ENCODE measurements at places on chromosomes 5 and 9. TPM values are rescaled to one million over a fixed set of nuclear protein-coding genes. Genes with fewer than 3 reads are reported as not detected.

The UNC5A gene
- total RNA-seq = 1.6 TPM

DNA sequence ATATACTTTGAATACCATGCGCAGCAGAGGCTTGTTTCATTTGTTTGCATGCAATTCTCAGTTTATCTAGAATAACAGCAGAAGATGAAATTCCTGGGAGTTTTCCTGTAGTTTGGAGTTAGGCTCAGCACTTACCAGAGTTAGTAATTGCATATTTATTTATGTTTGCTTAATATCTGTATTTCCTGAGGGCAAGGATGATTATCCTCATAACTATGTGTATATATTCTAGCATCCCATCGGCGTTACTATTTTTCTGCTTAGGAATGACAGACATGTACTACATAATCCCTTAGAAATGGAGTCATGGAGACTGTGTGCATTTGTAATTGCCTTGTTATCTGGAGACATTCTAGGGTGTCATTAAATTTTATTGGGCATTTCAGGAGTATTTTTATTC is 1184.8 kb downstream of the DTWD2 start:
- no peak for DNase-seq

The SLC6A18 gene
- not detected for total RNA-seq

- DNase-seq = no peak
Observed at GRCh38 chr5:54446379-54446732, 9.1 kb upstream of the HSPB3 start.

DNA sequence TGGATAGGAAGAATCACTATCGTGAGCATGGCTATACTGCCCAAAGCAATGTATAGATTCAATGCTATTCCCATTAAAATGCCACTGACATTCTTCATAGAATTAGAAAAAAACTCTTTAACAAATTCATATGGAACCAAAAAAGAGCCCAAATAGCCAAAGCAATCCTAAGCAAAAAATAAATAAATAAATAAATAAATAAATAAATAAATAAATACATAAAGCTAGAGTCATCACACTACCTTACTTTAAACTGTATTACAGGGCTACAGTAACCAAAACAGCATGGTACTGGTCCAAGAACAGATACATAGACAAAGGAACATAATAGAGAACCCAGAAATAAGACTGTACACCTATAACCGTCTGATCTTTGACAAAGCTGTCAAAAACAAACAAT is 180.4 kb upstream of the CDKN2B start:
- DNase-seq = no peak

DNA sequence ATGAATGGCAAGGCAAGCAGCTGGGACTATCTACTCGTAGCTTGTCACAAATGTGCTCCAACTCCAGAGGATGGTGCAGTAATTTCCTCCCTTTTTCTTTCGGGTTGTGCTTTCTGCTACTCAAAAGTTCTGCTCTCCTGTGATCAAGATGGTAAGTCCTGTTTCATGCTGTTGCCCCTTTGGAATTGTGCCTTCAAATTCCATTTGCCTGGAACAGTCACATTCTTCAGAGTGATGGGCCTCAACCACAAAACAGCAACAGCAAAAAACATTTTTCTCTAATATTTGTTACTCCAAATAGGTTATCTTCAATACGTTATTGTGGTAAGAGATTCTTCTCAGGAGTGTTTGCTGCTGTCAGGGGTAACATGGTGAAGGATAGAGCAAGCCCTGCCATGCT is 209.3 kb downstream of the PALM2AKAP2 start:
- no peak for DNase-seq

DNA sequence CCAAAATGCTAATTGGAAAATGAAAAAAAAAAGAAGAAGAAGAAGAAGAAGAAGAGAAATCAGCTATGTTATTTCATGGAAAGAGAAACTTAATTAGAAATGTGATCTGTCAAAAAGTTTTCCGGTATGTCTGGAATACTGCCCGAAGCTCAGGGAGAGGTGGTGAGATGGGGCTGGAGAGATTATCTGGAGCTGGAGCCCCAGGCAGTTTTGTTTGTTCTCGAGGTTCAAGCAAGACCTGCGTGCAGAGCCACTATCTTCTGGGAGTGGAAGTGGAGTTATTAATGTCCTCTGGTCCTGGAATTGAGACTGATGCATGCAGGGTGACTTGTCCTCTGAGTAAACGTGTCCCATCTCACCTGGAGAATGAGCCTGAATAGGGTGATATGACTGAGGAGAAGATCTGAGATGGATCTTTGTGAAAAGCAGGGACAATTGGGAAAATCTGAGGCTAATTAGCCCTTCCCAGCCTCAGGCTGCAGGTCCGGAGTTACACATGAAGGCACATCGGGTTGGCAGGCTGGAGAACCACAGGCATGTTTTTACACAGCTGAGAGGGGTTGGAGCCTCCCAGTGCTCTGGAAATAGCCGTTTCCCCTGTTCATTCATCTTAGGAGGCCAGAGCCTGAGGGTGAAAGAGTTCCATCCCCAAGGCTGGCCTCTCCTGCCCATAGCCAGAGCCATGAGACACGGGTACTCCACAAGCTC is 70.5 kb downstream of the OLFM1 start:
- no peak for DNase-seq

GRCh38 chr9:128886211-128886891 is 4.4 kb downstream of the LRRC8A start:
- no peak for DNase-seq

The TLX3 gene
- not detected for total RNA-seq

The CPLANE1 gene
- 15.3 TPM for total RNA-seq

The OSMR gene
- total RNA-seq = 14.6 TPM

The EGFL7 gene
- 500 TPM for total RNA-seq

The C8G gene
- 0.67 TPM for total RNA-seq

DNA sequence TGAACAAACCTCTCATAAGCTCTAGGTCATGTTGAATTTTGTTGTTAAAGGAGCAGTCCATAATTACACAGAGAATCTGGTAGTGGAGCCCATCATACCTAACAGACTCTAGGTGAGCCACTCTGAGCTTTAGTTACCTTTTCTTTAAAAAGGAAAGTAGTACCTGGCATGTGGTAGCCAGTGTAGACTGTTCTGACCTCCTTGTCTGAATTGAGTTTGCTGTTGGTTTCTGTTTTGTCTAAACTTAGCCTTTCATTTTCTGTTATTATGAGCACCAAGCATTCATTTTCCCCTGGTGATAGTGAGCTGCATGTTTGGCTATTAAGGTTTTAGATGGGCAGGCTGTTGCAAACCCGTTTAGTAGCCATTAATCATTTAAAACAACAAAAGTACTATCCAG is 112.2 kb downstream of the MAST4 start:
- DNase-seq = no peak

DNA sequence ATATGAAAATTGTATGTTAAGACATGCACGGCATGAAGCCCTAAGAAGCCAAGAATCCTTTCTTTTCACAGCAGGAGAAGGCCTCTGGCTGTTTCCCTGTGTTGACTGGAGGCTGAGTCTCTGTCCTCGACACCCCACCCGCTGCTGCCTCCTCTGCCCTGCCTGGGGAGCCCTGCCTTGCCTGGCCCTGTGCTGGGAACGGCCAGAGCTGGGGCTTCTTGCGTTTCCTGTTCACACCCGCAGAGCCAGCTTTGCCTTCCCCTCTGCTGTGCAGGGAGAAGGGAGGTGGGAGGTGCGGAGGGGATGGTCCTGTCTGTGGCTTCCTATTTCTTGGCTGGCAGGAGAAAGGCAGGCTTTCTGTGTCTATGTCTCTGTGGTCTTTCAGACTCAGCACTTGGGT is 6.9 kb upstream of the GMCL2 start:
- DNase-seq = no peak

The HSPB3 gene
- not detected for total RNA-seq
